Neural crest cell (in vitro differentiated cells): ENCODE measurements at places on chromosomes 16 and 17. TPM values are rescaled to one million over a fixed set of nuclear protein-coding genes. Genes with fewer than 3 reads are reported as not detected.

DNA sequence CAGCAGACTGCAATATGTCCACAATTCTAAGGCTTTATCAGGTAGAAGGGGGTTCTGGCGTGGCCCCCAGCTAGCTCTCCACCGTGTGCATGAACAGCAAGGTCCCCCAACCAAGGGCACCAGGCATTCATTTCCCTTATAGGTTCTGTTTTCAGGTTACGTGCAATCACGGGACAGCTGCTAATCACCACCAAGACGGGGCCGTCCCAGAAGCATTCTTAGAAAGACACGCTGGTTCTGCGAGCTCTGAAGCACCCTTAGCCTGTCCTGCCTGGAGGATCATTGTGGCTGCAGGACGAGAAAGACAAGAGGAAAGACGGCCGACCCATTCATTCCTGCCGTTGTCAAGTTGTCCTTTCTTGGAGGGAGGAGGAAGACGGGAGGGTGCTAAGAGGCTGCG, 302.9 kb downstream of the SOX9 start:
- no peak for DNase-seq

GRCh38 chr17:2935632-2936031, 127.8 kb downstream of the OR1D5 start:
- no peak for DNase-seq

DNA sequence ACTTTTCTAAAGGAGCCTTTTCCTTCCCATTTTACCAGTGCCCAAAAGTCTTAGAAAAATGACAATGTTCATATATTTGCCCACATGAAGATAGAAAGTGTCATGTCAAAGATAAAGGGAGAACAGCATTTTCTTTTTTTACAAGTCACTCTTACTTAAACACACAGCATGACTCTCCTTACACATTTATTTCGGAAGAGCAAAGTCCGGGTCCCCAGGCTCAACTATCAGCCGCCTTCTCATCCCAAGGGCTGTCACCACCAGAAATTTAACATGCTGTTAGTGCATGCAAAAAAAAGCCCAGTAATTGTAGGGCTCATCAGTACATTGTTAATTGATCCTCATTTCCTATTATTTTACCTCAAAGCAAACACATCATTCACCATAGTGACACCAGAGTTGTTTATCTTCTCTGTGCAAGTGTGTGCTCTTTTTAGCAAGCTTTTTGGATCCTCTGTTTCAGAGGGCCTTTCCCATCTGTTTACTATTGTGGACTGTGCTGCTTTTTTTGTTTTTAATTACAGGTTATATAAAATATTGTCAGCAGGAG, 560.3 kb downstream of the WWOX start:
- no peak for DNase-seq

DNA sequence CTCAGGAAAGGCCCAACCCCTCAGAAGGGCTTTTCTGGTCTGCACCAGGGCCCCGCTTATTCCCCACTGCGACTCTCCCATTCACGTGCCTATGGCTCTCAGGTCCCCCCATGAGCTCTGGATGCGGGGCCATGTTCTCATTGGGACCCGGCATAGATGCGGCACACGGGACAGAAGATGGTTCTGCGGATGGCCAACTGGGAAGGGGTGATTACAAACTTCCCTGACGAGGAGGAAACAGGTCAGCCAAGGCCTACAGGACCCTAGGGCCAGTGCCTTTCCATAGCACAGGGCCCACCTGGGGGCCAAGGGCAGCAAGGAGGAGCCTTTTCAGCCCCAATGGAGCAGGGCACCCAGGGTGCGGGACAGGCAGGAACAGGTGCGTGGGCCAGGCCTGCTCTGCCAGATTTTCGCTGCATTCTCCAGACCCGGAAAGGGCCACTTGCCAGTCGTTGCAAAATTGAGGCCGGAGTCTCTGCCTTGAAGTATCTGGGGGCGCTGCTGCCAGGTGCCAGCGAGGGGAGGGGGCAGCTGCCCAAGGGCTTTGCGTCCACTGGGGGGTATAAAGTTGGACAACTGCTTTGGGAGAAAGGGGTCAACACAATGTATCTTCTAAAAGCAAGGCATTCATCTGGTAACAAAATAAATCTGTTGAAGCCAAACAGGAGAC, 20.5 kb downstream of the SLC7A5 start:
- DNase-seq, result no peak

GRCh38 chr17:72502371-72503341, 381.8 kb downstream of the SOX9 start:
- DNase-seq, result no peak

DNA sequence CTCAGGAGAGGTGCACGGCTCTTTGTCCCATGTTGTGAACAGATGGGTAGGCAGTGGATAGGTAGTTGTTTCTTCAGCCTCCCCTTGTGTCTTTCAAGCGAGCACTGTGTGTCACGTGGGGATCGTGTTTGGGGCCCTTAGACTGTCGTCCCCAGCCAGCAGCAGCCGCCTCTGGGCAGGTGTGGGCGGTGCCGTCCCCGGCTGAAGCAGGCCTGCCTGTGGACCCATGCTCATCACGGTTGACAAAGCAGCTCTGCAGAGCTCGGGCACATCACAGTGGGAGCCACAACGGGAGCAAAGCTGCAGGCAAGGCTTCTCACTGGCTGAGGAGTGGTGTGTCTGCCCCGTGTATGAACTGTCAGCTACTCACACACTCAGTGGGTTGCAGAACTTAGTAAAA, 4.7 kb upstream of the RPL13 start:
- DNase-seq, result no peak

GRCh38 chr17:77371888-77372443, 231.2 kb downstream of the SEC14L1 start:
- no peak for DNase-seq

GRCh38 chr17:8837563-8838075, 29.9 kb downstream of the PIK3R6 start:
- no peak for DNase-seq

- DNase-seq, result no peak
These were observed 9.9 kb downstream of the MXRA7 start for GRCh38 chr17:76700617-76701470.

DNA sequence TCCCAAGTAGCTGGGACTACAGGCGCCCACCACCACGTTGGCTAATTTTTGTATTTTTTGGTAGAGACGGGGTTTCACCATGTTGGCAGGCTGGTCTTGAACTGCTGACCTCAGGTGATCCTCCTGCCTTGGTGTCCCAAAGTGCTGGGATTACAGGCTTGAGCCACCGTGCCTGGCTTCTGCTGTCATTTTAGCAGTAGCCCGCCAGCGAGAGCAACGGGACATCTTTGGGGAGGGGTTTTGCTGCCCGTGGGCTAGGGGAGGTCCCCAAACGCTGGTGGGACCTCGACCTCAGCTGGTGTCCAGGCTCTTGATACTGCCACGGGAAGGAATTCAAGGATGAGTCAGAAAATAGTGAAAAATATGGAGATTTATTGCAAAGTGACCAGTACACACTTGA, 108.1 kb upstream of the CACNG5 start:
- no peak for DNase-seq

- DNase-seq, result no peak
These were observed 13.2 kb downstream of the SLC6A4 start for GRCh38 chr17:30222251-30222650.

- DNase-seq, result no peak
These were observed 12.0 kb upstream of the TRPV3 start for GRCh38 chr17:3569534-3570137.

GRCh38 chr16:78478267-78478861, 378.9 kb downstream of the WWOX start:
- no peak for DNase-seq

DNA sequence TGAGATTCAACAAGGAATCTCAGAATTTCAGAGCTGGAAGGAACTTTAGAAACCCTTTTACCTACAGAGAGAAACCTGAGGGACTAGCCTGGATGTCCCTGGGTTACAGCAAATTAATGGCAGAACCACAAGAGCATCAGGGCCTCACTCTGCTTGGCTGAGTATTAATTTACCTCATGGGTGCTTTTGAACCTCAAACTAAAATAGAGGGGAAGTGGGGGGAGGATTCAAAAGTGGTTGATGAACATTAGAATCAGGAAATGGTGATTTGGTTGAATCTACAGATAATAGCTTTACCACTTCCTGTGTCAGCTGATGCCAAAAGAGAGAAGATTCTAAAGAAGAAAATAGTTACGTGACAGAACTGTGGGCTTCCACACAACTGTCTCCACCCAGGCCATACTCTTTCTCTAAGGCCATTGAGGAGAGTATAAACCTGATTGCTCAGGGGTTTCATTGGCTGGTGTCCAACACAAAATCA, 11.3 kb upstream of the SKAP1 start:
- no peak for DNase-seq

DNA sequence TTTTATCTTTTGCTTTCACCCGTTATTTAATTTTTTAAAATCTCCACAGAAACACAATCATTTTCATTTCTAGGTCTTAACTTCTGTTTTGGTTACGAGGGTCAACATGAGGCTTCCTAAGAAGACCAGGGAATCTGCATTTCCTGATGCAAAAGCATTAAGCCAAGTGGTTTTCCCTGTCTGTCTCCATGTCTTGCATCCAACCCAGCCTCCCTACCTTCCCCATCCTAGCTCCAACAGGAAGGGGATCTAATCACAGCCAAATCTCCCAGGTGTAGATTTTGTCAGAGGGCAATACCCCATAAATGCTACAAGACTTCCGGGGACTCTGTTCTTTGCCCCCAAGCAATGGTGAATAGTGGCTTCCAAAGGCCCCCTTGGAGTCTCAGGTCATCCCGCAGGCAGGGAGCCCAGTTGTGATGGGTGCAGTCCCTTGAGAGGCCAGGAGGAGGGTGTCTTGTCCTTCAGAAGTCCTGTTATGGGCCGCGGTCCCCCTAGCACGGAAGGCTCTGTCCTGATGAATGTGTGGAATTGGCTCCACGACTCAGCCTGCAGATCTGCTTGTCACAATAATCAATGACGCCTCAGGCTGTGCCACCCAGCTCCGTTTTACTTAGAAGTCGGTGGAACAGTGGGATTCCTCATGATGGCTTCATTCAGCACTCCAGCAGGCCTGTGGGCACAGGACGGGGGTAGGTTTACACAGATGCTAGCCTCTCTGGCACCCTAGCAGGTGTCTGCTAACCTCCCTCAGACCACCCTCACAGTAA, 141.1 kb downstream of the RGS9 start:
- peak; percentile 65 for DNase-seq

DNA sequence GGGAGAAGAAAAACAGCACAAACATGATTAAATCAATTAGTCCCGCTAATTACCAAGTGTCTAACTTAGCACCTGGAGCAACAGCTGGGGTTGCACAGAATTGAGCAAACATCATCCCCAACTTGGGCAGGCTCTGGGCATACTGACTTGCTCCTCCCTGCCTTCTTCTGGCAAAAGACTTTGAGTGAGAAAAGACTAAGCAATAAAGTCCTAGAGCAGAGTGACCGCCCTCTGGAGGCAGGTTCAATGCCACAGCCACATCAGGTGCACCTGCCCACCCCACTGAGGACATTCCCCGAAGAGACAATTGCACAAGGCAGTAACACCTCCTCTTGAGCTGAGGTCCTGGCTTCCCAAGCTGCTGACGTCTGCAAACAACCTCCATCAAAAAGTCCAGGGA, 358.3 kb downstream of the SOX9 start:
- no peak for DNase-seq

DNA sequence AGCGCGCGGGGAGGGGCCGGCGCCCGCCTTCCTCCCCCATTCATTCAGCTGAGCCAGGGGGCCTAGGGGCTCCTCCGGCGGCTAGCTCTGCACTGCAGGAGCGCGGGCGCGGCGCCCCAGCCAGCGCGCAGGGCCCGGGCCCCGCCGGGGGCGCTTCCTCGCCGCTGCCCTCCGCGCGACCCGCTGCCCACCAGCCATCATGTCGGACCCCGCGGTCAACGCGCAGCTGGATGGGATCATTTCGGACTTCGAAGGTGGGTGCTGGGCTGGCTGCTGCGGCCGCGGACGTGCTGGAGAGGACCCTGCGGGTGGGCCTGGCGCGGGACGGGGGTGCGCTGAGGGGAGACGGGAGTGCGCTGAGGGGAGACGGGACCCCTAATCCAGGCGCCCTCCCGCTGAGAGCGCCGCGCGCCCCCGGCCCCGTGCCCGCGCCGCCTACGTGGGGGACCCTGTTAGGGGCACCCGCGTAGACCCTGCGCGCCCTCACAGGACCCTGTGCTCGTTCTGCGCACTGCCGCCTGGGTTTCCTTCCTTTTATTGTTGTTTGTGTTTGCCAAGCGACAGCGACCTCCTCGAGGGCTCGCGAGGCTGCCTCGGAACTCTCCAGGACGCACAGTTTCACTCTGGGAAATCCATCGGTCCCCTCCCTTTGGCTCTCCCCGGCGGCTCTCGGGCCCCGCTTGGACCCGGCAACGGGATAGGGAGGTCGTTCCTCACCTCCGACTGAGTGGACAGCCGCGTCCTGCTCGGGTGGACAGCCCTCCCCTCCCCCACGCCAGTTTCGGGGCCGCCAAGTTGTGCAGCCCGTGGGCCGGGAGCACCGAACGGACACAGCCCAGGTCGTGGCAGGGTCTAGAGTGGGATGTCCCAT, 232.8 kb downstream of the SEC14L1 start:
- DNase-seq, result no peak

DNA sequence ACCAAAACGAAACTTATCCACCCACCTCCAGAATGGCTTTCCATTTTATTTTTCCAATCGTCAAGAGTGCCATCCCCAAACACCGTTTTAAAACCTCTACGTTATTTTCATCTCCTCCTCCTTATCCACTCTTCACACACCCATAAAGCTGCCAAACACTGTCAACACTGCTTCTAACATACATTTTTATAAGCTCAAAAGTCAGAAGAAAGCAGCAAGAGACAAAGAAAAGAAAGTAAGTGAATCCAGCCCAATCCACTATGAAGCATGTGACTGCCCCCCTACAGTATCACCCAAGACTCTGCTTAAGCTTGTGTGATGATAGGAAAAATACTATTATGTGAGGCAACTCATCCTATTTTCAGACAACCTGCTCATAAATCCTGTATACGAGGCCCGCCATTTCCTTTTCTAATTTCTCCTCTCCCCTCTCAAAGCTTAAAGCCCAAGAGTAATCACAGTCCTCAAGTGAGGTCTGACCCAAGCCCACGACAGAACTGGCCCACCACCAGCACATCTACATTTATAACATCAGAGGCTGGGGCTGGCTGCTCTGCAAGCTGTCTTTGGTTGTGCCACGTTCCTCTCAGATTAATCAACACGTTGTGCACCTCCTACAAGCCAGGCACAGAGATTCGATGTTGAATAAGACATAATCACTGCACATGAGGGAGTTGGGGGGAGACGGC, 16.3 kb downstream of the USP31 start:
- DNase-seq, result no peak

GRCh38 chr17:47730681-47731080, 2.4 kb upstream of the TBX21 start:
- DNase-seq, result no peak

- DNase-seq, result no peak
These were observed 36.2 kb upstream of the DNAH17 start for GRCh38 chr17:78613416-78613815.

GRCh38 chr17:73822371-73822770, 178.1 kb upstream of the SDK2 start:
- DNase-seq, result no peak

The NMRAL1 gene
- 40.5 and 45.0 TPM in 2 replicates for total RNA-seq

The SLC6A2 gene
- not detected in 2 replicates for total RNA-seq

The ABCC1 gene
- total RNA-seq, result 34.9 and 38.7 TPM in 2 replicates

The TM4SF5 gene
- not detected in 2 replicates for total RNA-seq

The KRTAP4-1 gene
- not detected in 2 replicates for total RNA-seq

The BICDL2 gene
- total RNA-seq, result not detected in 2 replicates

The CRISPLD2 gene
- 0.61 and 0.71 TPM in 2 replicates for total RNA-seq

The C17orf78 gene
- total RNA-seq, result not detected in 2 replicates

The DPEP1 gene
- total RNA-seq, result 0.21 and 0.41 TPM in 2 replicates
